Fibroblast of skin of abdomen (primary cell): ENCODE measurements at places on chromosomes 2 and 18.
A peak's percentile ranks its signal among the peaks of the same experiment; 100 is the strongest.

DNA sequence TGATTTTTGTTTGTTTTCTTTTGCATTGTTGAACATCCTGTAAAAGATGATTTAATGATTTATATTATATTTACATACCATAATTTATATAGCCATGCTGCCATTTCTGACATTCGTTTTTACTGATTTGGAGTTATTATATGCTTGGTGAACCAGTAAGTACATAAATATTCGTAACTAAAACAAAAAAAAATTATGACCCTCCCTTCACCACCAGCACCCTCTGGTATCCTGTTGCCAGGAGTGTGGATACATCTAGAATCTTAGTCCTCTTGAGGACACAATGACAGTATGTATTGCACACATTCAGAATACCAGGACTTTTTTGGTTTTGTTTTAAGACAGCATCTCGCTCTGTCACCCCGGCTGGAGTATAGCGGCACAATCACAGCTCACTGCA is 43.9 kb upstream of the B3GNT7 start:
- DNase-seq: no peak

GRCh38 chr2:226079671-226080181 is 680.2 kb downstream of the NYAP2 start:
- peak; percentile 98 for DNase-seq

DNA sequence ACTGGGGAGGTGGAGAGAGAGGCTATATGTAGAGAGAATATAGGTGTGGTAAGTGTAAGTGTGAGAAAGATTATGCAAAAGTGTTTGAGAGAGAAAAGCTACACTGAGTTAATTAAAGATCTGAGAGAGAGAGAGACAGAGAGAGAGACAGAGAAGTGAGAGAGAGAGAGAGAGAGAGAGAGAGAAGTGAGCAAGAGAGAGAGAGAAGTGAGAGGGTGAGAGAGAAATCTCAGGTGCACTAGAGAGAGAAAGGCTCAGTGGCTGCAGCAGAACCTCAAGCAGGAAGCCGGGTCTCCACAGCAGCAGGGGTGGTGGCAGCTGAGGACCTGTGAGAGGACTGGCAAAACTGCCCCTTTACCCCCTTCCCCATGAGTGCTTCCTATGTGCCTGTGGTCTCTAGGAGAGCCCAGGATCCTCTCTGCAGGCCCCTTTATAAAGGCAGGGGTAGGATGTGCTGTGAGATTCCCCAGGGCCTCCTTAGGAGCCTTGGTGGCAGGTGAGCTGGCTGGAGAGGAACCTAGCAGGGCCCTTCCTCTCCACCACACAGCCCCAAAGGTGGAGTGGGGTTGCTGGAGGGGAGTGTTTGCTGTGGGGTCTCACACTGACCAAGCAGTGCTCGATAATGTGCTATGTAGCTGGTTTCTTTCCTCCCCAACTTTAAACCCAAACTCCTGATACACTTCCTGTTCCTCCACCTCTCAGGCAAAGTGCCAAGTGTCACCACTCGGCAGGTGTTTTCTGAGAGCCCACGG is 52.6 kb downstream of the SLC4A5 start:
- DNase-seq: no peak

- DNase-seq: no peak
Measured at GRCh38 chr2:60839126-60839813, 42.1 kb upstream of the REL start.

GRCh38 chr2:170812710-170813600 is 3.7 kb upstream of the GAD1 start:
- peak; percentile 85 for DNase-seq

DNA sequence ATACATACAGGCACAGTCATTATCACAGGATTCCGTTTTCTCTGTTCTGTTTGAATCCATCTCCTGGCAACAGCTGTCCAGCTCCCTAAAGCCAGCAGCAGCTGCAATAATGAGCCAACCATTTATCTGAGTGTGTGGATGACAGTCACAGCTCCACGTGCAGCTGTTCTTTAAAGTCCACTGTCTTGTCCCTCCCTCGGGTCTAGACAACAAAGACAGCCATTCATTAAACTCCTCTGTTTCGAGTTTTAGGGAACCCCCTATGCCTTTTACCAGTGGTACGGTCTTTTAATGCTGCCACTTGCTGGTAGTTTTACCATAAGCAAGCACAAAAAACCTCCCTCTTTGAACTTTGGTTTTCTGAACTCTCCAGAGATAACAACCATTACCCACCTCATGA is 16.0 kb upstream of the MSGN1 start:
- DNase-seq: no peak

GRCh38 chr2:24359129-24360049 is 947 bp downstream of the ITSN2 start:
- no peak for DNase-seq
